ENCODE measurements at places on chromosomes 6 and 20.

GRCh38 chr20:11807054-11808048, 110.3 kb upstream of the BTBD3 start:
- no peak for DNase-seq

DNA sequence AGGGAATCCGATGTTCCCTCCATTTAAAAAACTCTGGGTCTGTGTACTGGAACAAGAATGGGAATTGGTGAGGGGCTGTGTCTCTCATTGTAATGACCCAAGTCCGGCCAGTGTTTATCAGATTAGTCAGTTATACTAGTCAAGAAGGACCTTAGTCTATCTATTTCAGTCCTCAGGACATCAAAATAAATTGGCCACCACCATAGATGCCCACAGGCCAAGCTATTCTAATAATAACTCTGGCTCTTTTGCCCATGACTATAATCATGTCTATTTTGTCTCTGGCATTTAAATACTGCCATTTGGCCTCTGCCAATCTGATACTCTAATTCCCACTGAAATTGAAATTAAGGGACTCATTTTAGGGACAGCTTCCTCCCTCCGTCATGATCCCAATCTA, 37.8 kb downstream of the ELOVL4 start:
- DNase-seq: no peak

DNA sequence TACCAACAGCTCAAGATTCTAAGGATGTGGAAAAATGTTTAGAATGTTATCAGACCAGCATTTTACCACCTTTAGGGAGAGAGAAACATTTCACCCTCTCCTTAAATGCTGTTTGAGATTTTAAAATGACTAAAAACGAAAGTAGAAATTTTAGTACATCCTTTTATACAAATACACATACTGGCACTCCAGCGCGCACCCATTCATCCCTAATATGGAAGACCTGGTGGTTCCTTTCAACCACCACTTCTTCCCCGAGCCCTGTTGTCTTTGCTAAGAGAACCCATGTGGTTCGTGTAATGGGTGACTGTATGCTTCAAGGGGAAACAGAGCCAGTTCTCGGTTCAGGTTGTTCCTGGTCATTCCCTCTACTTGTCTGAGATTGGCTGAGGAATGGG, 21.3 kb downstream of the SPATA2 start:
- DNase-seq: no peak

DNA sequence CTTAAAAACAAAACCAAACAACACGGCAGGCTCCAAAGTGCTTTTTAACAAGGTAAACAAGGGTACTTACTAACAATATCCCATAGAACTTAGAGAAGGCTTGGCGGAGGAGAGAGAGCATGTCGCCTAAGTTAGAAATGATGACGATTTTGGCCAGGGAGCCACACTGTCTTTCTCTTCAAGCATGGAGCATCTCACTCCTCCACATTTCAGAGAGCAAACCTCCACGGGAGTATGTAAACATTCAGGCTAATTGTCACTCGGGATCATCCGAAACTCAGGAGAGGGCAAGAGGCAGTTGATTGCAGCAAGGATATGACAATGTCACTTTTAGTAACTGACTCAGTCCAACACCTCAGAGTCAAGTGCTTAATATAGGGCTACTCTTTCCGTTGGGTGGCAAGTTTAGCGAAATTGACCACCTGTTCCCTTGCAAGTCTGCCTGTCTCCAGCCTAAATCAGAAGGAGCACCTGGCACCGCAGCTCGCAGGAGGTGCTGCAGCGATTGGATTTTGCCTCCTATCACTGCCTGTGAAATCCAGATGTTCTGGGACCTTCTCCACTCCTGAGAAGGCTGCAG, 65.8 kb upstream of the RPS6KA2 start:
- no peak for DNase-seq

GRCh38 chr6:15131651-15132061, 114.2 kb upstream of the JARID2 start:
- DNase-seq: no peak

- DNase-seq: no peak
Measured at GRCh38 chr6:146892613-146893401, 294.0 kb downstream of the ADGB start.

DNA sequence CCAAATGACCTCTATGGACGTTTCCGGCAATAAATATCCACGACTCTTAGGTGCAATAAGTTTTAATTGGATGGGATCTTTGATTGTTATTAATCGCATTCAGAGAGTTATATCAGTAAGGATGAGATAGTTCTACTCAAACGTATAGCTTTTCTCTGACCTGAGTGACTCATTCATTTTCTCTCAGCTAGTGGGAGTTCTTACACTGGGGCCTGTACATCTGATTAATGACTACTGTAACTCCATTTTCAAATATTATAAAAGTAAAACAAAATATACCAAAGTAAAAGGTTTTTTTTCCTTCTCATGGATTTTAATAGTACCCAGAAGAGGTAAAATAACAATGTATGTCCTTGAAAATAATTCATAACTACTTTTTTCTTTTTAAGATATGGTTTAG, 41.1 kb upstream of the SAMD5 start:
- no peak for DNase-seq

GRCh38 chr20:58627212-58628072, 23.6 kb upstream of the STX16 start:
- DNase-seq: no peak

DNA sequence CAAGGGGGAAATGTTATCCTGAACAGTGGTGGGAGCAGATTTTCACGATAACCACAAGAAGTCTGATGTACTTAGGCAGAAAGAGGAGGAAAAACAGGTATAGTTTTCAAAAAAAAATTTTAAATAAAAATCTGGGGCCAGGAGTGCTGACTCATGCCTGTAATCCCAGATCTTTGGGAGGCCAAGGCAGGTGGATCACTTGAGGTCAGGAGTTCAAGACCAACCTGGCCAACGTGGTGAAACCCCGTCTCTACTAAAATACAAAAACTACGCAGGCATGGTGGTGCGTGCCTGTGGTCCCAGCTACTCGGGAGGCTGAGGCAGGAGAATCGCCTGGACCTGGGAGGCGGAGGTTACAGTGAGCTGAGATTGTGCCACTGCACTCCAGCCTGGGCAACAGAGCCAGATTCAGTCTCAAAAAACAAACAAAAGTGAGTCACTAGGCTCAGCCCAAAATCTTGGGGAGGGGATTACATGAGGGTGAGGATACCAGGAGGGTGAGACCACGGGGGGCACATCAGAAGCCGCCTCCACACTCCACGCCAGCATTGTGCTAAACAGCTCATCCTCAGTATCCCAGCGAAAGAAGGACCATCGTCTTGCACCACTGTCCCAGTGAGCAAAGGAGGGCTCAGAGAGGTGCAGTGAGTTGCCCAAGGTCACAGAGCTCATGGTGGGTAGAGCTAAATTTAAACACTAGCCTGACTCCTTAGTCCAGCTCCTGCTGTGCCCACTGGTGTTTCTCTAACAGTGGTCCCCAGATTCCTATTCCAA, 33.7 kb downstream of the BCAS4 start:
- no peak for DNase-seq

DNA sequence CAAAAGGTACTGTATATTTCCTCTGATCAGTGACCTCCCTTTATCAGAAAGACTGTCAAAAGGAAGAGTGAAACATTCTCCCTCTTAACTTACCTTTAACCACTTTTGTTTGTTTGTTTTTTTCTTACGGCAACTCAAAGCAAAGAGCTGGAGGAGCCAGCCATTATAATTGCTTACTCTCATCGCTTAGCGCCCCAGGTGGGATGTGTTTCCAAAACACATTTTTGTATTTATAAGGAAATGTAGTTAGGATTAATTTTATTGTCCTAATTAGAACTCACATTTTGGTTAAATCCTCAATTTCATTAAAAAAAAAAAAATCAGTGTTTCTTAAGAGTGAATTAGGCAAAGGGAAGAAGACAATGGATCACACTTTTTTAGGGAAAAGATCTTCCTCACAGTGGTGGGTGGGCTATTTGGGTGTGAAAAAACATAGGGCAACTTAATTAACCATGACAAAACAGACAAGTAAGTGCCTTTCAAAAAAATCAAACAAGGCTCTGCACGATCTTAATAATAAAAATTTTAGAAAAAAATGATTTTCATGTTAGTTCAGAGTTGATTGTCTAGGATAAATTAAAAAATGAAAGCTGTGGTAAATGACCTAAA, 1.2 kb upstream of the PHACTR2 start:
- DNase-seq: no peak

DNA sequence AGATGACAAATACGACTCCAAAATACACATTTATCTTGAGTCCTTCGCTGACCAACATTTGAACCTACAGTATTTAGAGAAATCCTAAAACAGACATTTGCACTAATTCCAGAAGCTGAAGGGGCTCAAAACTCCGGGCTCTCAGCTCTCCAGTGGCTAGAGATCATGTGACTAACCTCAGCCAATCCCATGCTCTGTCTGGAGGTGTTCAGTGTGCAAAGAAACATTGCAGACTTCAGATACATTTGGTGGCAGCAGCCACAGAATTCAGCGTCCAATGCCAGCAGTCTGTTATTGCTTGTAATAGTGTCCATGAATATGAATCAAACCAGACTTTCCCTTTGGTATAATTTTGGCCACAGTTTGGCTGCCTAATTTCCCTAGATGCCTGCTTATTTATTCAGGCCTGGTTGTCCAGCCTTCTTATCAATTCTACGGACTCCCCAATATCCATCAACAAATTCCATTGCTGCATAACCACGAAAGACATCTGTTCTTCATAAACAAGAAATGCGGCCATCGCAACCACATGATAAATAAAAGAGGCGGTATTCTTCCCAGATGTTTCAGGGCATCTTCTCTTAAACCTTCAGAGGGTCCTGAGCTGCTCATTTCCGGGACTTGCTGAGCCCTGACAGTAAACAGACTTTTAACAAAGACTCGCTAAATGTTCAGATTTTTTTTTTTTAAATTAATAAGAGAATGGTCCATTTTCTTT, 14.5 kb upstream of the CYP24A1 start:
- no peak for DNase-seq

DNA sequence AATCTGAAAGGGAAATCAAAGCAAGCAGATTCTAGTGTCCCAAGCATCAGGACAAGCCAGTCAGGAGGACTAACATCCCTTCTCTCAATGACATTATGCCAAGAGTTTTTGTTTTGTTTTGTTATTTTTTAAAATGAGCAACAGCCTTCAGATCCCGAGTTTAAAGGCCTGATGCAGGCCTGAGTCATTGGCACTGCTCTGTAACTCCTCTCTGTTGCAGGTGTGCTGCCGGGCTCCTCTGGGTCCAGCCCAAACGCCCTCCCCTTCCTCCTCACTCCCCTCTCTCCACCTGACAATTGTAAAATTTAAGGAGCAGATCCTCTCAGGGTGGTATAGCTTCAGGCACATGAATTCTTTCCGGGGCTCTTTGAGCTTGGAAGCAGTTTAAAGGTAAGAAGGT, 502.0 kb downstream of the BMP2 start:
- no peak for DNase-seq

DNA sequence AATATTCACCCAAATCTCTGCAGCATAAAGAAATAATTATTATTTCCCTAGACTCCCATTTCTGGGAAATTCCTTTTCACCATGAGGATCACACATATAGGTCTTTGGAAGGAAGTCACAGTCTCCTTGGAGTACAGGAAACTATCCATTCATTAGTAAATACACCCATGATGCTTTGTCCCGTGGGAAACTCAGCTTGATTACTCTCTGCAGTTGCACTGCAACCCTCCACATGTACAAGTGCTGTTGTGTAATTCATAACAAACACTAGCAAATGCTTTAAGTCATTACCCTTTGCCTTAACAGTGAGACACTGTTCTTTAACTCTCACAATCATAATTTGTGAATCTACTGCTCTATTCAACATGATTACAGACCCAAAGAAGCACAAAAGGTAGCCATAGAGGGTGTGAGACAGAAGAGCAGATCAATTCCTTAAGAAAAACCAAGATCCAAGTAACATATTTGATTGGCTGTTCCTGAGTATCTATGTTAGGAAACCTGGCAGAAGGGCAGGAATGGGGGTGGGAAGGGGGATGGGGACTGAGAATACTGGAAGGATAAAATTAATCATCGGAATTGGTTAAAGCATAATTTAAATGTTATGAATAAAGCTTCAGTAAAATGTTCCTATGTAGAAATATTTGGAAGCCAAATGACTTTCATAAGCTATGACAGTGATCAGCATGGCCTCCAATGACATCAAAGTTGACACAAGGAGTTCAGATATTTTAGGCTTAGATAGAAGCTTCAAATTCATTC, 268.0 kb downstream of the HACE1 start:
- no peak for DNase-seq

GRCh38 chr6:78398292-78398691, 469.1 kb upstream of the IRAK1BP1 start:
- DNase-seq: no peak

- DNase-seq: no peak
Measured at GRCh38 chr6:2469428-2469827, 224.0 kb upstream of the GMDS start.

DNA sequence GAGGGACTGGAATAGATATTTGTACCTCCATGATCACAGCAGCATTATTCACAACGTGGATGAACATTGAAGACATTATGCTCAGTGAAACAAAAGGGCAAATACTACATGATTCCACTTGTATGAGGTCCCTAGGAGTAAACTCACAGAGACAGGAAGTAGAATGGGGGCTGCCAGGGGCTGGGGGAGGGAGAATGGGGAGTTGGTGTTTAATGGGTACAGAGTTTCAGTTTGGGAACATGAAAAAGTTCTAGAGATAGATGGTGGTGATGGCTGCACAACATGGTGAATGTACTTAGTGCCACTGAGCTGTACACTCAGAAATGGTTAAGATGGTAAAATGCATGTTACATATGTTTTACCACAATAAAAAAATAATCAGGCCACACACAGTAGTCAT, 164.3 kb upstream of the RREB1 start:
- DNase-seq: no peak

GRCh38 chr20:58712806-58713731, 20.5 kb downstream of the NPEPL1 start:
- DNase-seq: peak; percentile 80

DNA sequence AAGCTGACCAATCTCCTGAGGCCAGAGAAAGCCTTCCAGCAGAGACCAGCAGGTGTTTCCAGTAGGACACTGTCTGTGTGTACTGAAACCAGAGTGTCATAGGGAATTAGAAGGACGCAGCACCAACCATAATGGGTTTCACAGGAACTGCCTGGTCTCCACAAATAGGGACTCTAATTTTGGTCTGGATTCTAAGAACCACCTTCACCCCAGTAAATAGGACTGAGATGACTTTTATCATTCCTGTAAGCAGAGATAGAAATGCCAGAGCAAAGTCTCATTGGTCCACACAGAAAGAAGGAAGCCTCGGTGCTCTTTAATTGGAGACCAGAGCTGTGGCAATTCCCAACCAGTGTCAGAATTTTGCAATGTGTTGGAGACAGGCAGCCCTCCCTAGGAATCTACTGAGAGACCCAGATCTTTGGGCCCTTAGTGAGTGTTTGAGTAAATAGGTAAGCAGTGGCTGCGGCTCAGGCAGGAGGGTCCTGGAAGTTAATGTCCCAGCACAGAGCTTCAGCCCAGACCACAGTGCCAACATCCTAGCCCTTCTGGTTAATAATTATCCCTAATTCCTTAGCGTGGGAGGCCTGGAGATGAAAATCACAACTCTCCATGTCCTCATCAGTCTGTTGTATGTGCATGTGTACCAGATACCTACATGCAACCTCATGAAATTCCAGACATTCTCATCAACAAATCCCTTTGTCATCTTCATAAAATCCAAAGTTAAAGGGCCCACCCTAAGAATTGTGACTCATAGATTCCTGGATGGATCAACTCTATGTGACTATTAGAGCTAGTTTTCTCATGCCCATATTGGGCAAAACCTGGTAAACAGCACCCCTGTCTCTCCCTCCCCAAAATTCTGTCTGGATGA, 81.2 kb downstream of the UNC5CL start:
- DNase-seq: peak; percentile 70
